ENCODE measurements at places on chromosomes 3 and 15.

GRCh38 chr15:85963262-85963760 is 116.4 kb upstream of the AGBL1 start:
- DNase-seq: no peak

- DNase-seq: no peak
Measured at GRCh38 chr3:58116161-58116955, 94.4 kb downstream of the DNASE1L3 start.

DNA sequence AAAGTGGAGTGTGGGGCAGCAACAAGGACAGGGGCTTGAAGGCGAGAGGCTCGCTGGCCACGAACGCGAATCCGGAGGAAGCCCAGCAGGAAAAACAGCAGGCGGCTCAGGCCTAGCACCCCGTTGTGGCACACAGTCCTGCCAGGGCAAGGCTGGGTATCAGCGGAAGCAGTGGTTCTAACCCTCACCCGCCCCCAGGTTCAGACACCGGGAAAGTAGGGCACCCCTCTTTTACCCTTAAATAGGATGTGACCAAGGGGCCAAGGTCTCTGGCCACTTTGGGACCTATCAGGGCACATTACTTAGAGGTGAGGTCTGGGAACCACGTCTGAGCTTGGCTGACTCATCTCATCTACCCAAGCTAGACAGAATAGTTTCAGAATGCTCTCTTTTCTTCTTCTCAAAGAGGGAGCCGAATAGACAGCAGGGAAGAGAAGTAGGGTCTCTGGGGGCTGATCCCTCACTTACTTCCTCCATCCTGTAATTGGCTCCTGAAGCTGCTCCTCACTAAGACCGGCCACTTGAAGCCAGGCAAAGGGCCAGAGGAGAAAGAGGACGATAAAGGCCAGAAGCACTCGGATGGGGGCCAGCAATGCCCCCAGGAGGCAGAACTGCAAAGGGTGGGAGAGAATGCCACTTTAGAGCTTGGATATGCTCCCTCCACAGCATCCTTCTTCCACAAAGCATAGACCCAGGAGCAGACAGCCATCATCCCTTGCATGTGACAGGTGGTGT is 1.7 kb downstream of the LPCAT4 start:
- no peak for DNase-seq

GRCh38 chr3:181703601-181704420 is 7.9 kb upstream of the SOX2 start:
- no peak for DNase-seq

DNA sequence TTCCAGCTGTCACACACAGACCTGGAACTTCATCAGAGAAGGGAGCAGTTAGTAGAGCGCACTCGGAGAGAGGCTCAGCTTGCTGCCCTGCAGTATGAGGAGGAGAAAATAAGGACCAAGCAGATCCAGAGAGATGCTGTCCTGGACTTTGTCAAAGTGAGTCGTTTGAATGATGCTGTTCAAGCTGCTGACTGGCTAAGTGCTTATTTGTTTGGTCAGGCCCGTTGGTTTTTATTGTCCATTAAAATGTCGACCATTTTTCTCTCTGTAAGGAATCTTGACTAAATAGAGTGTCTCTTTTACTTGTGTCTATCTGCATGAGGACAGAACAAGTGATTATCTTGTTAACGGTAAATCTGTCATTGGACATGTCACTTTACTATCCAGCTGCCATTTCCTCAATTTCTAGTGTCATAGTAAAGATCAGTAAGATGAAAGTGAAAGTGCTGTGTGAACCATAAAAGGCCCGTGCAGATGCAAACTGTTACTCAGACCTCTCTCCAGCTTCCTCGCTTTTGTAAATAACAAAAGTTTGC is 56.9 kb downstream of the LRCH3 start:
- DNase-seq: no peak

- DNase-seq: no peak
Measured at GRCh38 chr3:186705882-186706780, 11.0 kb upstream of the KNG1 start.

- DNase-seq: no peak
Measured at GRCh38 chr3:66822186-66823008, 175.7 kb upstream of the KBTBD8 start.

DNA sequence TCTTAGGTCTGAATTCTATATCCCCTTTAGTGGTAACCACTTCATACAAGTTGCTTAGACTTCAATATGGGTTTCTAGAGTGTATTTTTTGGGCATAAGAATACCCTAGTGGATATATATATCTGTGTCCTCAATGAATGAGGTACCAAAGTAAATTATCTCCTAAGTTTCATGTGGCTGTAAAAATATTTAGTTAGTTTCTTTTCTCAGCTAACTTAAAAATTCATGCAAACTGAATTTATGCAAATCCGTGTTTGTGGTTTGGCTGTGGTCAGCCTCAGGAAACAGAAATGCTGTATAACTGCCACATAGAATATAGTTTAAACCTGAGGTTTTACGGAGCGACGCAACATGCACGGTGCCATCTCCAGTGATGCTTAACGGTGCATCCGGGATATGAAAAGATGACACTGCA is 80.3 kb downstream of the PEX5L start:
- no peak for DNase-seq

DNA sequence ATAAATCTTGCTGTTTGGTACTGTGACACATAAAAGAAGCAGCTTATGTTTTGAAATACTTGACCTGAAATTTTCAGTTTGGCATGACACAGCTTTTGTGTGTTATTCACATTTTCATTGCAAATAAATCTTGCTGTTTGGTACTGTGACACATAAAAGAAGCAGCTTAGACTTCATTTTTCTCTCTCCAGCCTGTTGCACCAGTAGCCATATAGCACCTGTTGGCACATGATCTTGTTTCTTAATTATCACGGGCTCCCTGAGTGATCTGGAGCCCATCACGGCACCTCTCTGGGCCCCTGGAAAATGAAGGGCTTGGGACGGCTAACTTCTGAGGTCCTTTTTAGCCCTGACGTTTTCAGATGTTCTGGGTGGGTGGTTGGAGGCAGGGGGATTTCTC is 77.4 kb upstream of the SLCO3A1 start:
- DNase-seq: no peak

DNA sequence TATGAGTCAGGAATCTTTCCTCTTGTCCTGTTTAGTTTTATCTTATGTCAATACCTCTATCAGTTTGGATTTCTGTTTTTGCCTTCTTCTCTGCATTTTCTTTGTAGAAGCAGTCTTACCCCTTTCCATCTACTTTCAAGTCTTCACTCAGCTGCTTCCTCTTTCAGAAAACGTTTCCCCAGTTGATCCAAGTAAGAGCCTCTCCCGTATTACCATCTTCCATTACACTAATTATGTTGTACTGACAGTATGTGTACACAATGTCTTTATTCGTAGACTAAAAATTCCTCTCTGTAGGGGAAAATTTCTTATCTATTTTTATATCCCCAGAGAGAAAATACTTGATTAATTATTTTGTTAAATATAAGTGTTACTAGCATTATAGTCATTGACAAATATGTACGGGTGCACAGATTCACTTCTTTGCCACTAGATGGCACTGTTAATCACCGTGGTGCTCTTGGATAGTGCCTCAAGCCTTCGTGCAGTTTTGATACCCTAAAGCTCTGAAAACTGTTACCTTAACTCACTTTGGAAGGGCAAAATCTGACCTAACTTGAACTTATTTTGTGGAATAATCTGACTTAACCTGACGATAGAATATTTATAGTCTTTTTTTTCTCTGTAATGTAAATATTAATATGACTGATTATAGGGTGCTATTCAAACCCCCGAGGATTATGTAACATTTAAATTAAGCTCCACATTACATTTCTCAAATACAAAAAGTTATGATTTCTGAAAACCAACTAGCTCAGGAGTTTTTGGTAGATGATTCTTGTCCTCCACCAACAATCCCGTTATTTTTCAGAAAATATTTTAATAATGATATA is 74.2 kb upstream of the POU1F1 start:
- no peak for DNase-seq

- DNase-seq: no peak
Measured at GRCh38 chr3:106877627-106878026, 499.6 kb upstream of the CCDC54 start.

DNA sequence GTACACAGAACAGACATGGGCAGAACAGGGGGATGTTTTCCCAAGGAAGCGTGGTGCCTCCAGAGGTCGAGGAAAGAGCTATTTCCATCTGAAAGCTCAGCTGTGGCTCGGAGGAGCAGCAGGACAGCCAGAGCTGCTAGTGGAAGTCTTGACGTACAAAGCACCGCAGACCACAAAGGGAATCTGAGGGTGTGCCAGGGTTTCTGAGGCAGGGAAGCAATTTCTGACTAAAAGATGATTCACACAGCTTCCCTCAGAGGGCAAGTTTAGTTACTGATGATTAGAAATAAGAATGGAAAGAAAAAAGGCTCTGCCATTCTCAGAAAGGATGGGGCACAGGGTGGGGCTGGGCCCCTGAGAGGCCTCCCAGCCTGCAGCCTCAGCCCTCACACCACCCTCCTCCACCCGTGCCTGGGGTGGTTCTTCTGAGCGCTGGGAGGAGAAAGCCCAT is 45.8 kb upstream of the SEC13 start:
- DNase-seq: no peak

DNA sequence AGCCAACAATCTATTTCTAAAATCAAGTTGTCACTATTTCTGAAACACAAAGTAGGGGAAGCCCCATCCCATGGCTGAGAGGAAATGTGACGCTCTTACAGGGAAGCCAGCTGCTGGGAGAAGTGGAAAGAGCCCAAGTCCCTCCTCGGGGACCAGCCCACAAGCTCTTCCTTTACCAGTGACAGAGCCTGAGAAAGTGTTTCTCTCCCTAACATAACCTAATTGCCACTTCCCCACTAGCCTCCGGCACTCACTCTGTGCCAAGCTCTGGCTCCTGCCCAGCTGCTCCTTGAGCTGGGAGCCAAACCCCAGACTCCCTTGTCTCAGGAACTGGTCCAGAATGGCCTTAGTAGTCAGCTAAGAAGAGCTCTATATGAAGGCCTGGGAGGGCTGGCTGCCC is 42.9 kb downstream of the TNFAIP8L3 start:
- peak; percentile 49 for DNase-seq

DNA sequence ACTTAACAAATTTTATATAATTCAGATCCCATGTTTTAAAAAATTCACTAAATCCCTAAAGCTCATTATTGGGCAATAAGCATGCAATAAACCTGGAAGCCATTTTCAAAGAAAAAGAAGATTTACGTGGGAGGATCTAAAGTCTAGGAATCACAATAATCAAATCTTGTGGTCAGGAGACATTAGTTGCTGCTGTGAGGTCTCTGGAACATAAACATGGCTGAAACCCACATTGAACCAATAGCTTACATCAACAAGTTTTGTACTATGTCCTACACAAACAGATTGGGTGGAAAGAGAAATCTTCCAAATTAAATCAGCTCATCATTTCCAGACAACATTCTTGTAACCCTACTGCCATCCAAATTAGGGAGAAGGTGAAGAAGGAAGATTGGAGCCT is 121.9 kb upstream of the EPHA3 start:
- DNase-seq: no peak

DNA sequence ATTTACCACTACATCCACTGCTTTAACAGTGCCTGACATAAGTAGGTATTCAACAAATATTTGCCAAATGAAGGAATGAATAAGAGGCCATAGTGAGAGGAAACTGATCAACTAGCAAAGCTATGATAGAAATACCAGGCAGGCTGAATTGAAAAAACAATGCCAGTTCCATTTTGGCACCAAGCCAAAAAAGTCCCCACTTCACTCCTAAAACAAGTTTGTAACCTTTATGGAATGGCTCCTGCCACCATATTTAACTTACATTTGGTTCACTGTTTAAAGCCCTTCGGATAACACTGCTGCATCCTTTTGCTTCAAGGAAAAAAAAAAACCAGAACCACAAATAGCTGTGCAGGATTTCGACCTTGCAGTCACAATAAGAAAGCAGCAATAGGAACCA is 166.1 kb downstream of the FRMD5 start:
- no peak for DNase-seq

DNA sequence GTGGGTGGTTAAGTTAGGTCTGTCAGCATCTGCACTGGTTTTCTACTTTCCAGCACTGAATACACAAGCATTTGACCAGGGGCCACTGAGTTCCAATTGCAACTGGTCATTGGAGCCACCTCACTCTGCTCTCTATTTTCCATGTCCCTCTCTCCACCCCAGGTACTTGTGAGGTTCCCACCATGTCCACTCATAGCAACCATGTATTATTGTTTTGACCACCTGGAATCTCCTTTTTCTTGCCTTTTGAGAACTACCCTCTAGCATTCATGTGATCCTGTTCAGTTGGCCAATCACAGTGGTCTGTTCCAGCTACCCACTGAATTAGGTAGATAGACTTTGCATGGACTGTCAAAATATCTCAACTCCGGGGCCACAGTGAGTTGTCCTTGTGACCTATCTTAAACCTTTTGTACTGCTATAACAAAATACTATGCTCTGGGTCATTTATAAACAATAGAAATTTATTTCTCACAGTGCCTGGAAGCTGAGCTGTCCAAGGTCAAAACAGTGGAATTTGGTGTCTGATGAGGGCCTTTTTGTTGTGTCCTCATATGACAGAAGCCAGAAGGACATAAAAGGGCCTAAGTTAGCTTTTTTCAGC is 20.2 kb upstream of the TM4SF18 start:
- no peak for DNase-seq

- no peak for DNase-seq
Measured at GRCh38 chr3:119305286-119305685, 11.1 kb downstream of the ARHGAP31 start.

GRCh38 chr15:64969401-64969800 is 20.3 kb downstream of the SPG21 start:
- DNase-seq: no peak

DNA sequence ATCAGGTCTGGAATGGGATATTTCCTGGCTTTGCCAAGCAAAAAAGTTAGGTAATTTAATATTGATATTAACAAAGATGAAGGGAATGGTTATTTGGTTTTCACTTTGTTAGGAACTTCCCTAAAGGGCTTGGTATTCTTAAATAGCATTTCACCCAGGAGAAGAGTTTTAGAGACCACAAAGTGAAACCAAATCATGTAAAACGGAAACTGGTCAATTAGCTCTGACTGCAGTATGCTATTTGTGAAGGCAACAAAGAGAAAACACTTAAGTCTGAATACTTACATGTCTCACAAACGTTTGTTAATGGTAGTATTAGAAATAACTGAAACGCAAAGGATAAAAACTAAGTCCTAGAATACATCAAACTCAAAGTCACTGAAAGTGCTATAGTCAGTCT is 32.4 kb upstream of the SETMAR start:
- no peak for DNase-seq

- DNase-seq: no peak
Measured at GRCh38 chr3:6392123-6392522, 468.8 kb upstream of the GRM7 start.

GRCh38 chr15:62060896-62061280 is 641 bp upstream of the VPS13C start:
- DNase-seq: no peak

DNA sequence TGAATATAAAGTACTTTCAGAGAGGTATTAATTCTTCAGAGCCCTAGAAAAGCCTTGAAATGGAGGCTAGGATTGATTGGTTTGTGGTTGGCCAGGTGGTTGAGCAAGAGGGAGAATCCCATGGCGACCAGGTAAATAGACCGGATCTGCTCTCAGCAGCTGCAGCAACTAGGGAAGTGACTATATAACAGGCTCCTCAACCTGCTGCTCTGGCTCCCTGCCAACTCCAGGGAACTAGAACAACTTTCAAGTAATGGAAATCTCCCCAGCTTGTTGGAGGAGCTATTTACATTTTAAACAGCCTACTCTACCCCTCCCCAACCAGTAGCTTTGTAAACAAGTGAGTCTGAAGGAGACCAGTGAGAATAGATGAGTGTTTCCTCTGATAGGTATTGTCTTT is 121.8 kb upstream of the CADM2 start:
- no peak for DNase-seq

GRCh38 chr3:170352936-170353335 is 4.6 kb upstream of the SKIL start:
- no peak for DNase-seq

GRCh38 chr3:17336291-17336690 is 406.1 kb downstream of the TBC1D5 start:
- DNase-seq: no peak
